Left kidney (tissue), 8 donors: ENCODE measurements at places on chromosomes 4 and X. TPM values are rescaled to one million over a fixed set of nuclear protein-coding genes. Genes with fewer than 3 reads are reported as not detected.

DNA sequence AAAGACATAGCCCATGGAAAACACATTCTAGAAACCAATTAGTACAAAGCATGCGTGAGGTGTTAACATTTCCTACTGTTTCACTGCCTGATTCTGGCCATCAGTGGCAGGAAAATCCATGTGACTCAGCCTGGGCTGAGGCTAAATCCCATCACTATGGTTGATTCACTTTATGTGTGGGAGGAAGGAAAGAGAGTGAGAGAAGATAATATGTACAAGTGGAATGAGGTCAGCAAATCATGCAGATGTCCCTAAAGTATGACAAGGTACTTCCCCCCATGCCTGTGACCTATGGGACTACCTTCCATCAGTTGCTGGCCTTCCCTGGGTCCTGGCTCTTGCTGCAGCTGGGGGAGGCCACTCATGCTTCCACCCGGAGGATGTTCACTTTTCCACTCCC, 64.2 kb upstream of the MAP3K15 start:
- no peak for DNase-seq

DNA sequence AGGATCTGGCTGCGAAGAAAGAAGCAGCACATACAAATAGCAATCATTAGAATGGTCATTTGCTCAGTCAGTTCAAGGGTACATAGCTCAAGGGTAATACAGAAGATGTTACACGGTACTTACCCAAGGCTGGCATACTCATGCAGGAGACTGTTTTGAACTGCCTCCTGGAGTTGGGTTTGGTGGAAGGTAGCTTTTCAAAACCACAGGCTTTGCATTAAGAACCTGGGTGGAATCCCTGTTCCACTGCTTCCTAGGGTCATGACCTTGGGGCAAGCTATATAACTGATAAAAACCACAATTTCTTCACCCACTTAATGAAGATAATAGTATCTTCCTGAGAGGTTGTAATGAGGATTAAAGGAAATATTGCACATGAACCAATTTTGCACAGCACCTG, 36.5 kb downstream of the TBC1D9 start:
- DNase-seq, result no peak

Gene CNGA1
- polyA plus RNA-seq, result 4.7 TPM

Gene FATE1
- polyA plus RNA-seq, result not detected

- no peak for DNase-seq
Observed at GRCh38 chr4:33923469-33923868, 2320.8 kb downstream of the ARAP2 start.

Gene GPR34
- 5.4 TPM for polyA plus RNA-seq

DNA sequence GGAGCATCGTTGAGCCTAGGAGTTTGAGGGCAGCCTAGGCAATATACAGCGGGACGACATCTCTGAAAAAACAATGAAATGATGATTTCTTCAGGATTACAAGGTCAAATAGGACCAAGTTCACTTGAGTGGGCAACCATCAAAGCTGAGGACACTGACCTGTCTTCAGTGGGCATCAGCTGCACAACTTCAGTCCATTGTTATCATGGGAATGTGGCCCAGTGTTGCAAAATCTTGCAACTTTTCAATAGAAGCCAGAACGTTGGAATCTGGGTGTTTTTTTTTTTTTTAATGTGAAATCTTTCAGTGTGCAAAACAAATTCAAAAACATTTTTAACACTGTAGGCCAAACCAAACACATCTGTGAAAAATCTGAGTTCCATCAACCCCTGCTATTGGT, 155.4 kb upstream of the PLAC1 start:
- no peak for DNase-seq

GRCh38 chr4:88381123-88381522, 2.5 kb downstream of the HERC6 start:
- DNase-seq, result no peak

Gene PCGF3
- 106 TPM for polyA plus RNA-seq

Gene ZNF674
- 8.9 TPM for polyA plus RNA-seq

DNA sequence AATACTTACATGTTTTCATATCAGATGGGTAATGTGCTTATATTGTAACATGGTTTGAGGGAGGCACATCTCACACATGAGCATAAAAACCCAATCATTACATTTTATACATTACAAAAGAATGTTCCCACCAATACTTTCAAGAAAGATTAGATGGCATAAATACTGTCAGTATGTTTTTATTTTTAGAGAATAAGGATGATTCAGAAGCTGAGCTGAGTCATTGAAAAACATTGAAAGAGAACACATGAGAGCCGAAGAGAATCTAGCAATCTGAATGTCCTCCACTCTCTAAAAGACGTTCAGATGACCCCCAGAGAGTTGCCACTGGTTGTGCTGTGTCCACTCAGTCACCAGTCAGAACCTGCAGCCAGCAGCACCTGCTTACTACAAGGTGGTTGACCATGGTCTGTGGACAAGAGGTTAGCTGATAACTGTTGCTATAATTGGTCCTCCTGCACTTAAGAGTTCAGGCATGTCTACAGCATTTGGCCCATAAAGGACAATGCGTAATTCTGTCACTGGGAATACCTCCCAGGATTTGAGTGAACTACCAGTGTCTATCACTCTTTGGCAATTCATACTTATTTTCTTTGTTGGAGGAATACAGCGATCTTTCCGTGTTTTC, 382.2 kb upstream of the IGFBP7 start:
- no peak for DNase-seq

- DNase-seq, result peak; percentile 36
Observed at GRCh38 chr4:103934178-103934789, 214.5 kb upstream of the TACR3 start.

- DNase-seq, result no peak
Observed at GRCh38 chr4:53315300-53315699, 50.6 kb downstream of the SCFD2 start.

Gene EIF2S3
- 231 TPM for polyA plus RNA-seq

DNA sequence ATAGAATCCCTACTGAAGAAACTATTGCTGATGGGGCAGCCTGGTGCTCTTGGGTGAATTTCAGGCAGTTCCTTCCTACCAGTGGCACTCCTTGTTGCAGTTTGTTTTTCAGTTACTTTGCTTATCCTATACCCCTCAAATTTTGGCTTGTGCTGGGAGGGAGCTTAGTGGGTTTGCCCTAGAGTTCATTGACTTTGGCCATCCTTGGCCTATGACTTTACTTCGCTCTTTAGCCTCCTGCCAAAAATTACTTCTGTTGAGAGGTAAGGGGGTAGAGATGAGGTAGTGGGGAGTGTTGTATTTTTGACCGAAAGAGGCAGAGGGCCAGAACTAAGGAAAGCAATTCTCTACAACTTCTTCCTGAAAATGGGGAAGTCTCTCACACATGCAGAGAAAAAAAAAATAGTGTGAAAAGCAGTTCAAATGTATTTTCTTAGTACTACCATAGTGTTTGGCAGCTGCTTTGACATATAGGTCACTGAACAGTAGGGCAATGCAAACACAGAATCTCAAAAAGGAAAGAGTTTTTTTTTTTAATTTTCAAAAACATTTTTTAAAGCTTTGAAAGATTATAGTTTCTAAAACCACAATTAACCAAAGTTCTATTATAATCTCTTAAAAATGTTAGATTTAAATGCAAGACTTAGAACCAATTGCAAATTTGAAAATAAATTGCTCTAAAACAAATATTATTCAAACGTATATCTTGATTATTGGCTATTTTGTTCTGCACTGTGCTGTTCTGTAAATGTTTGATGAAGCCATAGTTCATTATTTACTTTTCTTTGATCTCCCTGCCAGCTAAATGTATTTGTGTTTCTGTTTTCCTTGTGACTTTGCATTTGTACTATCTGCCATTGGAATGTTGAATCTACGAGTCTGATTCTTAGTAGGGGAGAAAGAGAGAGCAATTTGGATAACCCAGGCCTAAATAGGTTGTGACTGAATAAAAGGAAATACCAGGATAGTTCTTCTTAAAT, 73.6 kb downstream of the DCK start:
- peak; percentile 6 for DNase-seq

GRCh38 chrX:99705701-99706100, 704.4 kb downstream of the PCDH19 start:
- no peak for DNase-seq

GRCh38 chrX:30270639-30271038, 23.7 kb downstream of the MAGEB1 start:
- DNase-seq, result no peak

Gene HS3ST1
- polyA plus RNA-seq, result 0.68 TPM

Gene SULT1B1
- polyA plus RNA-seq, result 0.73 TPM

Gene DMRTC1
- not detected for polyA plus RNA-seq

- DNase-seq, result no peak
Observed at GRCh38 chrX:47221756-47222155, 3.3 kb downstream of the CDK16 start.

Gene TEX13C
- not detected for polyA plus RNA-seq

GRCh38 chrX:102976286-102976685, 39.2 kb downstream of the RAB40AL start:
- DNase-seq, result no peak

GRCh38 chr4:114040319-114041116, 61.1 kb upstream of the ARSJ start:
- no peak for DNase-seq

DNA sequence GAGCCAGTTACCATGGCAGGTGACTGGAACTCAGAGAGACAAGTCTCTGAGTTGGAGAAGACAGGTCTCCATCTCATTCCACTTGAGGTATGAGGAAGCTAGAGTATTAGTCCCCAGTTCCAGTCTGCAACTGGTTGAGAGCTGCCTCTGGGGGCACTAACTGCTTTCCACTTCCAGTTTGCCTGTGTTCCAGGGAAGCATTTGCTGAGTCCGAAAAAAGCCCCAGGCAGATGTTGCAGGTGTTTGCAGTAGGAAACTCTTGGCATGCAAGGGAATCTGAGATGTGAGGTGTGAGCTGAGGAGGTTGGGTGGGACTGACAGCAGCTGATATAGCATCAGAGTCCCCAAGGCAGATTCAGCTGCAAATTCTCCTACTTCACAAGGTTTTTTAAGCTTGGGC, 272.2 kb upstream of the CASK start:
- DNase-seq, result no peak

DNA sequence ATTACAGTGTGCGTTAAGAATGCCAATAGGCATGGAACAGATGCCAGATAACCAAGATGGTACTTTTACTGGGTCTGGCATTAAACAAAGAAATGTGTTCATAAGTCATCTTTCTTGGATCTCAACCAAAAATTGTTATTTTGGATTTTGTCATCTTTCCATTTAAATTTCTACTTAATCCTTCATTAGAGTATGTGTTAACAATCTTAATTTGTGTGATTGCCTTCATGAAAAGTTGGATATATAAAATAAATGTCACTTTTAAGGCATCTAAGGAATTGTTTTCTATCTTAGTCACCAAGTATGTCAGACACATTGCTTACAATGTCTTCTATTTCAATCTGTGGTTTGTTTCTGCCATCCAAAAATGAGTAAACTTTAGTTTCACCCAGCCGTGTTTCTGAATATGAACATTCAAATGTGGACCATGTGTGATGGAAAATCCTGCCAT, 87.5 kb downstream of the PALLD start:
- DNase-seq, result no peak

DNA sequence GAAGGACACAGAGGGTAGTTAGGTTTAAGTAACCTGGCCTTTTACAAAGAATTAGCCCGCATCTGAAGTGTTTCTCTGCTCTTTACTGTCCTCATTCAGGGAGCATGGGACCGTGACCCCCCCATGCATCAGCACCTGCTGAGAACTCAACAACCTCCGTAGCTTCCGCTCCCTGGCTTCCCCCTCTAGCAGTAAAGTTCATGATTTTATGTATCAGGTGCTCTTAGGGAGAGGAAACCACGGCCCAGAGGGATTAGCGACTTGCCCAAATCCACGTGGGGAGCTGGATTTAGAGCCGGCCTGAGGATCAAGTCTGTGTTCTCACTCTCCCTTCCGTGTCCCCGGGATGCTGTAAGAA, 284.6 kb upstream of the GATB start:
- peak; percentile 19 for DNase-seq

- DNase-seq, result no peak
Observed at GRCh38 chrX:116272322-116272721, 101.8 kb downstream of the AGTR2 start.

- DNase-seq, result no peak
Observed at GRCh38 chr4:2689825-2690700, 66.1 kb downstream of the TNIP2 start.

Gene SERPINA7
- polyA plus RNA-seq, result 0.12 TPM

DNA sequence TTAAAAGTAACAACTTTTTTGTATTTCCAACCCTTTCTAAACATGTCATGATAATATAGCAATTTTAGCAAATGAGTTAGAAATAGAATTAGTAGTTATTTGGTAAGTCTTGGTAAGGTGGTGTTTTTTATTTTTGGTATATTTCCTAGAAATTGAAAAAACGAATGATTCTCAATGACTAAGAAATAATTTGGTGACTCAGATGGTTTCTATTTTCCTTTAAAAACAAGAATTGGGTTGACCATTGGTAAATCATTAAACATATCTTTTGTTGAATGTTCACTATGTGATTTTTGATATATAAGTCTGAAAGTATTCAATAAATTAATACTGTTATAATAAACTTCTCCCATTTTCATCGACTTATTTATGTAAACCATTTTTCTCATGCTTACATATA, 206.2 kb upstream of the BANK1 start:
- no peak for DNase-seq

Gene FGB
- polyA plus RNA-seq, result 12.3 TPM

GRCh38 chr4:2944586-2945526, 18.4 kb downstream of the NOP14 start:
- DNase-seq, result no peak

Gene HTR2C
- polyA plus RNA-seq, result 2.1 TPM

DNA sequence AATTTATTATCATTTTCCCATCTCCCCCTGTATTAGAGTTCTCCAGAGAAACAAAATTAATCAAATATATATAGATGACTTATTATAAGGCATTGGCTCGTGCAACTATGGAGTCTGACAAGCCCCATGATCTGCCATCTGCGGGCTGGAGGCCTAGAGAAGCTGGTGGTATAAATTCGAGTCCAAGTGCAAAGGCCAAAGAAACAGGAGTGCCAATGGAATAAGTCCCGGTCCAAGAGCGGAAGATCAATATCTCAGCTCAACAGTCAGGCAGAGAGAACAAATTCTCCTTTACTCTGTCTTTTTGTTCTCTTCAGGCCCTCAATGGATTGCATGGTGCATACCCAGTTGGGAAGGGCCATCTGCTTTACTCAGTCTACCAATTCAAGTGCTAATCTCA, 178.8 kb downstream of the NWD2 start:
- no peak for DNase-seq

DNA sequence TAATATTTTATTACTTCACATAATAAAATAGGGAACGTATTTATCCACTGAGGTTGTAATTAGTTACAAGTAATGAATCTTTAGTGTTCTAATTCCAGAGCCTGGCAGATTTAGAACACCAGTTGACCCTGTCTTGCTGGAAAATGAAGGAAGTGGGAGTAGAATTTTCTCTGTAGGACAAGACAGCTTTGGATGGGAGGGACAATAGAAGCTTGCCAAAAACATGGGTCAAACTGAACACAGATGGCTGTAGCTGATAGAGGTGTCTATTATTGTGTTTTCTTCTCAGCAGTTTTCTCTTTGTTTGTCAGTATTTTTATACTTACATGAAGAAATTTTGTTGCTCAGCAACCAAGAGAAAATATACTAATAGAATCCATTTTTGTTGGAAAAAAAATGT, 20.2 kb downstream of the FAT4 start:
- DNase-seq, result peak; percentile 44
